HFFc6 (cell line): ENCODE measurements at places on chromosomes 4 and X. TPM values are rescaled to one million over a fixed set of nuclear protein-coding genes. Genes with fewer than 3 reads are reported as not detected.

GRCh38 chr4:163171590-163171989, 4.9 kb upstream of the NAF1 start:
- peaks cover 14% of the 10 kb centered on the region; the same call in 1 of the 2 replicates for H3K27me3 ChIP-seq
- no peak overlapping the region for H3K27ac ChIP-seq
- no peak overlapping the region for H3K4me3 ChIP-seq
- no peaks in the 10 kb centered on the region for H3K36me3 ChIP-seq
- H3K4me1 ChIP-seq, result no peaks in the 10 kb centered on the region; the same call in 1 of the 2 replicates

The GLUD2 gene
- 0.24 to 0.38 TPM (median 0.26 TPM) in 3 replicates for total RNA-seq

GRCh38 chrX:5672099-5672498, 556.6 kb downstream of the NLGN4X start:
- H3K4me1 ChIP-seq, result no peaks in the 10 kb centered on the region
- no peaks in the 10 kb centered on the region for H3K36me3 ChIP-seq
- no peak for DNase-seq

- no peak for DNase-seq
- H3K27me3 ChIP-seq, result no peaks in the 10 kb centered on the region; the same call in 1 of the 2 replicates
- no peak overlapping the region for H3K27ac ChIP-seq
Measured at GRCh38 chr4:67158666-67159065, 386.6 kb downstream of the CENPC start.
